Lower lobe of right lung (tissue), 2 donors: ENCODE measurements at places on chromosomes 16 and 17.
A peak's percentile ranks its signal among the peaks of the same experiment; 100 is the strongest.

DNA sequence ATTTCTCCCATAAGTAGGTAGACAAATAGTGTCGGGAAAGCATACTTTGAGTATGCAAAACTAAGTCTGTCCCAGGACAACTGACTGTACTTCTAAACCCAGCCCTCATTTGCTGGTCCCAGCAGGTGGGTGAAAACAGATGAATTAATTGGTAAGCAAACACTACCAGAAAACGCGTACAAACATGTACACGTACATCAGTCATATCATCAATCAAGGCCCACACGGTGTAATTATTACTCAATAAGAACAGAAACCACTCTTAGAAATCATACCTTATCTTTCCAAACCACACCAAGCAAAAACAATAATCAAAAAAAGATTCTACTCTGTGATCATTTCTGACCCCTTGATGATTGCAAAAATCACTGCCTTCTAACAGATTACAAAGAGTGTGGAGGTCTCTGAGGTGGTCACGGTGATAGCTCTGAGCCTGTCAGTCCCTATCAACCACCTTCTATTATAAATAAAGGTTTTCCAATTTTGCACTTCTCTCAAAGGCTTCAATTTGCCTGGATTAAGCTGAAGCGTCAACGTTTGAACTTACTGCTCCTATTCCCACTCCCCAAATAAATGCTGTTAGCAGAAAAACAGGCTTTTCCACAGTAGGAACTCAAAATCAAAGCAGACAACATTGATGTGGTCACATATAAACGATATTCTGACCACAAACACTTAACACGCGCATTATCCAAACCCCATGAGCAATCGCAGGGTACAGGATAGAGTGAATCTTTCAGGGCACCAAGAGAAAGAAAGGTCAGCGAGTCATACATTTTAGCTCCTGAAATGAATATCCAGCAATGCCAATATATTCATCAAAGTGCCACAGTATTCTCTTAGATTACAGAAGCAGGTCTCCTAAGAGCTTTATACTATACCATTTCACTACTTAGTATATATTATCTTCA, 211.9 kb downstream of the STX8 start:
- H3K4me3 ChIP-seq: no peak overlapping the region
- no peak for DNase-seq
- H3K4me1 ChIP-seq: peaks cover 6% of the 10 kb centered on the region

DNA sequence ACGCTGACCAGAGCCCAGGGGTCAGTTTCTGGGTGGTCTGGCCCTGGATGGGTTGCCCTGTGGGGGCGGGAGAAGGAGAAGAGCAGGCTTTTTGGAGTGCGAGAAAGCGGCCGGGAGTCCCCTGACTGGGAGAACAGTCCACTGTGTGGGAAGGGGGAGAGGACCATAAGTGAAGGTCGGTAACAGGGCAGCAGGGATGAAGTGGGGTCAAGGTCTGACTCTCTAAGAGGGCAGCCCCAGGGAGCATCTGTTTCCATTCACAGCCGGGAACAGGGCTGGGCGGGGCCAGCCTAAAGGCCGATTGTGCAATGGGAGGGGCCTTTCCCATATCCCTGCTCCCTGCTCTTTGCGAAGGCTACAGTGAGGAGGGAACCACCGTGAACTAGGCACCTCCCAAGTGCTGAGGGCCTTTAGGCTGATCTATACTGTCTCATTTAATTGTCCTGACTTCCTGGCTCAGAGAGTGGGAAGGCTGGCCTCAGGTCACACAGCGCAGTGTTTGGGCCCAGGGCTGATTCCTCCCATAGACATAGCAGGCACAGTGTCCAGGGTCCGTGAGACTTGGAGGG, 10.4 kb upstream of the WFDC1 start:
- peak overlapping the region; percentile 75 for H3K27ac ChIP-seq
- H3K4me1 ChIP-seq: peaks cover 32% of the 10 kb centered on the region
- no peaks in the 10 kb centered on the region for H3K36me3 ChIP-seq
- DNase-seq: peak; percentile 59

DNA sequence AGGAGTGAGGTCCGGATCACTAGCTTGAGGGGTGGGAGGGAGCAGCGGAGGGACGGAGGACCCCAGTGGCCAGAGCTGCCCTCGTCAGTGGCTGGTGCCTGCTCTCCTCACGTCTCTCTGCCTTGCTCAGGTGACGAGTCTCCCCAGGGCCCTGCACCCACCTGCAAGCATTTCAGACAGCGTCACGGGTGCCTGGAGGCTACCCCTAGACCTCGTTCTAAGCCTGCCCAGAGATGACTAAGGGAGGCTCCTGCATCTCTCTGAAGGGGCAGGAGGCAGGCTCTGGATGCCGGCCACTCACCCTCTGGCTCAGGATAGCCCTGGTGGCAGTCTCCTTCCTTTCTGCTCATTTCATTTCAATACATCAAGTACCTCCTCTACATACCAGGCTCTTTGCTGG, 68.8 kb downstream of the MRC2 start:
- peaks cover 7% of the 10 kb centered on the region for H3K36me3 ChIP-seq
- peaks cover 6% of the 10 kb centered on the region for H3K4me1 ChIP-seq
- H3K27me3 ChIP-seq: no peaks in the 10 kb centered on the region
- DNase-seq: peak; percentile 42
- H3K27ac ChIP-seq: no peak overlapping the region

GRCh38 chr16:21100447-21100846, 50.2 kb downstream of the DNAH3 start:
- H3K4me3 ChIP-seq: no peak overlapping the region
- no peak overlapping the region for H3K27ac ChIP-seq
- DNase-seq: no peak
- no peaks in the 10 kb centered on the region for H3K4me1 ChIP-seq

- peaks cover 30% of the 10 kb centered on the region for H3K36me3 ChIP-seq
- H3K27ac ChIP-seq: no peak overlapping the region
- no peaks in the 10 kb centered on the region for H3K27me3 ChIP-seq
- H3K4me3 ChIP-seq: no peak overlapping the region
- no peaks in the 10 kb centered on the region for H3K4me1 ChIP-seq
- DNase-seq: no peak
Measured at GRCh38 chr16:84464116-84464515, 40.3 kb downstream of the MEAK7 start.

DNA sequence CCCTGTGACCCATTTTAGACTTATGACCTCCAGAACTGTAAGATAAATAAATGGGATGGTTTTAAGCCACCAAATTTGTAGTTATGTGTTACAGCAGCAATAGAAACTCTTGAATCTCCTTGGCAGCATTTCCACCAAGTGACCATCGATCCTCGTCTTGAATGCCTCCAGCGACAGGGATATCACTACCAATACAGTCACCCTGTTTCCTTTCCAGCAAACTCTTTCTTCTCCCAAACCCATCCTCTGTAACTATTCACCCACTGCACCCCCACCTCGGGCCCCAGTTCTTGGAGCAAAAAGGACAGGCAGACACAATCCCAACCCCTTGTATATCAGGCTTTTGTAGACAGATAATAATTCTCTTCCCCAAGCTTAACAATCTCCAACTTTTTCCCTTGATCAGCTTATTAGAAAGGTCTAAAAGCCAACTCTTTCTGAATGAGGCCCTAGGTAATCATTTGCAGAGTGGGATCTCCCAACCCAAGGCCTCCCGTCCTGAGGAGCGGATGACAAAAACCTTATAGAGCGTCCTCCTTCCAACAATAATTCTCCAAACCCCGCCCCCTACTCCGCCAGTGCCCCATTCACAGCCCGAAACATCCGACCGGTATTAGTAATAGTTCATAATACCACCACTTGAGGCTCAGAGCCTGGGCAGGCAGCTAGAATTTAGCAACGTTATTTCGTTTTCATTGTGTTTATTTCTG, 14.7 kb upstream of the PLLP start:
- peaks cover 27% of the 10 kb centered on the region for H3K4me1 ChIP-seq
- no peaks in the 10 kb centered on the region for H3K27me3 ChIP-seq
- DNase-seq: peak; percentile 59
- no peaks in the 10 kb centered on the region for H3K36me3 ChIP-seq
- H3K27ac ChIP-seq: peak overlapping the region; percentile 85

- H3K27me3 ChIP-seq: peaks cover 25% of the 10 kb centered on the region
- no peaks in the 10 kb centered on the region for H3K36me3 ChIP-seq
- H3K27ac ChIP-seq: no peak overlapping the region
- no peak overlapping the region for H3K4me3 ChIP-seq
- DNase-seq: no peak
Measured at GRCh38 chr16:87689956-87690465, 75.8 kb downstream of the KLHDC4 start.

DNA sequence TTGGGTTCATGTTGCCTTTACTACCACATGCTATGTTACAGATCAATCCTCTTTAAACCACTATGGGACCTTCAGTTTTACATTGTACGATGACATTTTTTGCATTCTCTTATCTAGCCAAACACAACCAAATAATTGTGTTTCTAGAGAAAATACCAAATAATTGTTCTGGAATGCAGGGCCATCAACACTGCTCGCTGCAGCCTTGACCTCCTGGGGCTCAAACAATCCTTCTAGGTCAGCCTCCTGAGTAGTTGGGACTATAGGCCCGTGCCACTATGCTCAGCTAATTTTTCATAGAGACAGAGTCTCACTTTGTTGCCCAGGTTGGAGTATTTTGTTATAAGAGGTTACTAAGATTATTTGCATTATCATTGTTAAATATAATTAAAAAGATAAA, 237.5 kb upstream of the PMFBP1 start:
- no peaks in the 10 kb centered on the region for H3K36me3 ChIP-seq
- no peaks in the 10 kb centered on the region for H3K27me3 ChIP-seq
- H3K27ac ChIP-seq: no peak overlapping the region
- no peaks in the 10 kb centered on the region for H3K4me1 ChIP-seq

DNA sequence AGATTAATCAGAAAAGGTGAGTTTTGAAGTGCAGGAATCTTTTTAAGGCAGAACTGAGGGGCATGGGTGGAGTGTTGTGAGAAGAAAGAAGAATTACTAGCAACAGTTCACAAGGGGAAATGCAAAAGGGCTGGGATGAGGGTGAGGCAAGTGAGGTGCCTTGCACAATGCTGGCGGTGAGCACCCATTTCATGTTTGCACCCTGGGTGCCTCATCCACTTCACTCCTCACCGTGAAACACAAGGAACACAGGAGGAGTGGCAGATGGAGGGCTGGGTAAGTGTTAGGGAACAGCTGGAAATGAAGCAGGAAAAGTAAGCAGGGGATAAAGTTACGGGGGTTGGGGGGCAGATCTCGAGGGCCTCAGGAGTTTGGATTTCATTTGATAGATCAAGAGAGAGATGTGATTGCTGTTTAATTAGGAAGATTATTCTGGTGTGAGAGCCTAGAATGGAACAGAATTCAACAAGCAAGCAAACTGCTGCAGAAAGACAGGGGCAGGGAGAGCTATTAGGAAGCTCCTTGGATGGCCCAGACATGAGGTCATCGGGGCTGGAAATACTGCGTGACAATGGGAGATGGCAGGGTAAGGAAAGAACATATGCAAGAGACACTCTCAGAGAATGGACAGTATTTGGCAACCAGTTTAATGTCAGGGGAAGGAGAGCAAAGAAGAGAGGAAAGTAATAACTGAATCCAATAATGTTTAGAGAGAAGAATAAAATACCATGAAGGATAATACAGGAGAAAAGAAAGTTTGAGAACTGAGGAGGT, 8.3 kb upstream of the HEATR6 start:
- no peaks in the 10 kb centered on the region for H3K27me3 ChIP-seq
- peak; percentile 78 for DNase-seq
- H3K4me1 ChIP-seq: peaks cover 29% of the 10 kb centered on the region
- peak overlapping the region; percentile 26 for H3K27ac ChIP-seq
- H3K36me3 ChIP-seq: no peaks in the 10 kb centered on the region
- peak overlapping the region; percentile 18 for H3K4me3 ChIP-seq

DNA sequence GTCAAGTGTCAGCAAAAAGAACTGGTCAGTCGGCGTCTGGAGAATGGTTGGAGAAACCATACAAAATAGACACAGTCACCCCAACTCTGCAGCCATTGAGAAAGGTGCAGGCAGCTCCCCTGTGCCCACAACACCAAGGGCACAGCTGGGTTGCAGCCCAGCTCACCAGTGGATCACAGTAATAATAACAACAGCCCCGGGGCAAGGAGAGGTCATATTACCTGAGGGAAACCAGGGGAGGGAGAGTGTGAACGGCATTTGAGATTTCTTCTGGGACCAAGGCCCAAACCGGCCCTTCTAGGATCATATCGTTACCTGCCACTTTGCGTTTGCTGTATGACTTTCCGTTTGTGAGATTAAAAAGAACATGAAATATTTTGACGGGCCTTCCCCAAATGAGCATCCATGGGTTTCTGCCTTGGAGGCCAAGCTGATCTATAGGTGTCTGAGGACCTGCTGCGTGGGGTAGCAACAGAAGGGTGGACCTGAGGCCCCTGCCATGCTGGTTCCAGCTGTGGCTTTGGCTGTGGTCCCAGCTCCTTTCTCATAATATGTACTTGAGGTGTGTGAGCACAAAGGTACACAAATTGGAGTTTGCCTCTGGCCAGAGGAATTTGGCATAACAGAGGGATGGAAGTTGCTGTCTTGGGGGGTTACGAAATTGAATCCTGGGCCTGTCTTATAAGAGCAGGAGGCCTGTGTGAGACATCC, 154.6 kb downstream of the CMIP start:
- DNase-seq: no peak
- peaks cover 9% of the 10 kb centered on the region for H3K4me1 ChIP-seq
- H3K36me3 ChIP-seq: no peaks in the 10 kb centered on the region
- H3K27me3 ChIP-seq: no peaks in the 10 kb centered on the region
- H3K27ac ChIP-seq: peak overlapping the region; percentile 11

GRCh38 chr17:73423159-73423715, 111.4 kb upstream of the CDC42EP4 start:
- H3K4me3 ChIP-seq: no peak overlapping the region
- H3K36me3 ChIP-seq: no peaks in the 10 kb centered on the region
- H3K4me1 ChIP-seq: no peaks in the 10 kb centered on the region
- no peaks in the 10 kb centered on the region for H3K27me3 ChIP-seq
- no peak overlapping the region for H3K27ac ChIP-seq
- DNase-seq: peak; percentile 36

GRCh38 chr16:24228514-24228913, 27.6 kb upstream of the CACNG3 start:
- H3K4me3 ChIP-seq: no peak overlapping the region
- no peaks in the 10 kb centered on the region for H3K27me3 ChIP-seq
- no peak for DNase-seq
- H3K36me3 ChIP-seq: no peaks in the 10 kb centered on the region
- no peak overlapping the region for H3K27ac ChIP-seq

DNA sequence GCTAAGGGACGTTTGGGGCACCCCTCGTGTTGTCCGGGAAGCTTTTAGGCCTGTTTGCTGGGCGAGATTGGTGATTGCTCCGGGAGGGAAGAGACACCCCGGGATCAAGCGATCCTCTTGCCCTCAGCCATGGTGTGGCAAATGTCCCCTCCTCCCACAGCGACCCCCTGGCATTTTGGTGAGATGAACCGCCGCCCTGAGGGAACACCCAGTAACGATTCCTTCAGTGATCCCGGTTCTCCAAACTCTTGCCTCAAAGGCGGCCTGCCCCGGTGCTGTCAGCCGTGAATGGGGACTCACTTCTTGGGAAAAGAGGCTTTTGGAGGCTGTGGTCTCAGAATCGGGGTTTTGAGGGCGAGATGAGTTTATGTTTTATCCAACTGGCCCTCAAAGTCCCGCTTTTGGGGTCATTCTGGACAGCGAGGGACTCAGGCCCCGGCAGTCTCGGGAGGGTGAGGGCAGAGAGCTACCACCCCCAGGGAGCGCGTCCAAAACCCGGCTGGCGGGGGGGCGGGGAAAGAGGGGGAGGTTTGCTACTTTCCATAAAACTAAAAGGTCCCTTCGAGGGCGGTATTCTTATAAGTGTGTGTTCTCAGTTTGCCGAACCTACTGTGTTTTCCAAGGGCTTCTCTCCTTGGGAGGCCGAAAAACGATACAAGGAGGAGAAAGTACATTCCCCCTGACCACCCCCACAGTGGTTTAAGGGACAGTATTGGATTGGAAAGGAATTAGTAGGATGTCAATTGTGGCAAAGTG, 232.7 kb downstream of the MRTFB start:
- peaks cover 13% of the 10 kb centered on the region for H3K27me3 ChIP-seq
- H3K4me3 ChIP-seq: peak overlapping the region; percentile 74
- H3K36me3 ChIP-seq: no peaks in the 10 kb centered on the region
- no peak for DNase-seq
- H3K4me1 ChIP-seq: peaks cover 8% of the 10 kb centered on the region
